ENCODE measurements at places on chromosomes 7 and 10.

- DNase-seq: no peak
These were observed 26.8 kb upstream of the RABGEF1 start for GRCh38 chr7:66713687-66714086.

DNA sequence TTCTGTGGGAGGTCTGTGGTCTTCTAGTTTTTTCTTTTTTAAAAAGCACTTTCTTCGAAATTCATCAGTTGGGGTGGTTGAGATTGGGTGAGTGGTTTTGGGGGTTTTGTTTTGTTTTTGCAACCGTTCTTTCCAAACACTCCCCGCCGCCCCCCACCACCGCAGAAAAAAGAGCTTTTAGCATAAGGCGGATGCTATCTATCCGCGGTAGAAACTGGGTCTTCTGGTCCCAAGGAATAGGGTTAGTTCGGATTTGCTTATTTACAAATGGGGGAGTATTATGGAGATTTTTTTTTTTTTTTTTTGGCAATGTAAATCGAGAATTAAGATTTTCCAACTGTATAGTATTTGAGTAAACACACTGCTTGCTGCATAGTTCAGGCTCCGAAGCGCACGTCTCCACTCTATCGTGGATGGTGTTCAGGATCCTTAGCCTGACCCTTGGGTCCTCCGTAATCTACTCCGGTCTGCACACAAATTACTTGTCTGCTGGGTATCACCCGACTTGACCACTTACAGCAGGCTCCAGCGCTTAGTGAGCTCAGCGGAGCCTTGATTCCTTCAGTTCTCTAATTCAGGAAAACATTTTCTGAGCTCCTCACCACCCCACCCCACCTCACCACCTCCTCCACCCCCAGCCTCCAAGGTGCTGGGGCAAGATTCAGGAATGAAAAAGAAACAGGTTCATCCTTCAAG, 757 bp upstream of the NRCAM start:
- no peak for DNase-seq

- no peak for DNase-seq
These were observed 73.2 kb downstream of the AMZ1 start for GRCh38 chr7:2761131-2761624.

GRCh38 chr10:132981173-132981555, 38.8 kb upstream of the CFAP46 start:
- no peak for DNase-seq

- DNase-seq: no peak
These were observed 320.9 kb downstream of the PAXIP1 start for GRCh38 chr7:154682003-154682402.

- no peak for DNase-seq
These were observed 44.8 kb upstream of the HHEX start for GRCh38 chr10:92644921-92645320.

DNA sequence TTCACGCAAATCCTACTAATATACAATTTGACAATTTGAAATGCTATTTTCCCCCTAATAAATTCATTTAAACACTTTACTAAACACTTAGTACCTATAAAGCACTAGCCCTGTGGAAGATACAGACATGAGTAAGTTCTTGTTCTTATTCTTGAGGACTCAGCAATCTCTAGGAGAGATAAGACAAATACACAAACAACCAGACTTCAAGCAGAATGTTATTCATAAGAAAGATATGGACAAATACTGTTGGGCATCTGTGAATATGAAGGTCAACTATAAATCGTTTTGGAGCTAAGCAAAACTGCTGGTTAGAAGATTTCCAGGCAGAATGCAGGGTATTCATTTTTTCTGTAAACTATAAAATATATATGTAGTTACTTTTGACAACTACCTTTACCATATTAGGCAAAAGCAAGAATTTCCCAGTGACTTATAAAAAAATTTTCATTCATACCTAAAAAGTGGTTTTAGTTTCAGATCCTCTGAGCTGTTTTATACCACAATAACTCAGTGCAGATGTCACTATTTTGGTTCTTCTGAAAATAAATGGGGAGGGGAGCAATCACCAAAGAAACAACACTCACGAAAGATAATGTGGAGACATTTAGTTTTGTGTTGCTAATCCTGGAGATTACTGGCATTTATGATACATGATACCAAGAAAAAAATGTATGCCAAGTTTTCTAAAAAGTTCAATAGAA, 3.8 kb downstream of the VPS41 start:
- DNase-seq: peak; percentile 55

DNA sequence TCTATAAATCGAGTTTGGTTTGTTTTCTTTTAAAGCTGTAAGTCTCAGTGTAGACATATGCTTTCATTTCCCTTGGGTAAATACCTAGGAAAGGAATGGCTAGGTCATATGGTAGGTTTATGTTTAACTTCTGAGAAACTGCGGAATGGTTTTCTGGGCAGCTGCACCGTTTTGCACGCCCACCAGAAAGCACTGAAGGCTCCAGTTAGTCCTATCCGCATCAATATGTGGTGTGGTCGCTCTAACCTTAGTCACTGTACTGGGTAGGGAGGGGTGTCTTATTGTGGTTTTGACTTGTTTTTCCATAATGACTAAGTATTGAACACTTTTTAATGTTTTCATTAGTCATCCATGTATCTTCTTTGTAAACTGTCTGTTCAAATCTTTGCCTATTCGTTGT, 279.5 kb upstream of the AKR1E2 start:
- DNase-seq: peak; percentile 47

DNA sequence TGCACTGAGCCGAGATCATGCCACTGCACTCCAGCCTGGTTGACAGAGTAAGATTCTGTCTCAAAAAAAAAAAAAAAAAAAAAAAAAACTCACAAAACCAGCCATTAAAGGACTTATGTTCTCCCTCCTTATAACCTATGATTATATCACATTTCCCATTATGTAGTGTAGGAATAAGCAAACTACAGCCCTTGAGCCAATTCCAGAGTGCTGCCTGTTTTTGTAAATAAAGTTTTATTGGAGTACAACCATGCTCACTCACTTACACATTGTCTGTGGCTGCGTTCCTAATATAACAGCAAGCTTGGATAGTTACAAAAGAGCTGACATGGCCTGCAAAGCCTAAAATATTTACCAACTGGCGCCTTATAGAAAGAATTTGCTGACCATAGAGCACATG, 72.7 kb upstream of the ARID5B start:
- DNase-seq: no peak

GRCh38 chr10:73859428-73859783, 14.9 kb downstream of the CAMK2G start:
- no peak for DNase-seq

DNA sequence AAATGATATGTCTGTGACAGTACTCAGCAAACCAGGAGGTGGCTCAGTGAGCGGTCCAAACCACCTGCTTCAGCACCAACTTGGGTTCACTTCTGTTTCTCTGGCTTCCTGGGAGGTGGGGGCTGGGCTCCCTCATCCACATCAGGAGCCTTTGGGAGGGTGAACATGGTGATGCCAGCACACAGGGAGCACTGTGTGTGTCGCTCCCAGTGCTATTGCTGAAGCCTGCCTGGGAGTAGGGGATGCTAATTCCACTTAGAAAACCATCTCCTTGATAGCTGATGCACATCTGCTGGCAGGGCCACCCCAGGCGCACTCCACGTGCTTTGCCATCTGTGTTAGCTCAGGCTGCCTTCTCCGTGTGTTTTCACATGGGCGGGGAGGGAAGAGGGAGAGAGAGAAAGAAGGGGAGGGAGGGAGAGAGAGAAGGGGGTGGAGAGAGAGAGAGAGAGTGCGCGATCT, 58.0 kb downstream of the RAMP3 start:
- peak; percentile 23 for DNase-seq

- no peak for DNase-seq
These were observed 29.3 kb upstream of the PRLHR start for GRCh38 chr10:118624747-118625146.

- no peak for DNase-seq
These were observed 21.9 kb downstream of the PRLHR start for GRCh38 chr10:118573512-118573911.

- no peak for DNase-seq
These were observed 16.5 kb downstream of the PWWP2B start for GRCh38 chr10:132413226-132414205.

GRCh38 chr10:129962872-129963640, 1.0 kb downstream of the EBF3 start:
- DNase-seq: no peak

GRCh38 chr7:79723833-79724618, 270.6 kb upstream of the MAGI2 start:
- no peak for DNase-seq

DNA sequence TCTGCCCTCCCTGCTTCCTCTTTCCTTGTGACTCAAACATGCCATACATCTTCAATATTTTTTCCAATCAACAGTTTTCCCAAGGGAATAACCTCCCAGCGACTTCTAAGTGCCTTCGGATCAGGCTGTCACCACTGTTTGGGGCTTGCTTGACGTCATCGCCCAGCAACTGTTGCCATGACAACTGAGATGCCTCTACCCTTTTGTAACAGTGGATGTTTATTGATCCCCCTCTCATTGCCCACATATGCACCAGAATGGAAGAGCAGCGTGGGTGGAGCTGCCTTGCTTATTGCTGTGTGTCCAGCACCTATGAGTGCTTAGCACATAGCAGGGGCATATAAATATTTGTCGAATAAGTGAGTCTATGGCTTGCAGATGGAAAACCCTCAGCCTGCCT, 14.4 kb downstream of the FFAR4 start:
- DNase-seq: no peak

- no peak for DNase-seq
These were observed 39.0 kb upstream of the ZNF438 start for GRCh38 chr10:31070691-31071090.

- no peak for DNase-seq
These were observed 2.0 kb upstream of the GATA3 start for GRCh38 chr10:8052341-8052955.

DNA sequence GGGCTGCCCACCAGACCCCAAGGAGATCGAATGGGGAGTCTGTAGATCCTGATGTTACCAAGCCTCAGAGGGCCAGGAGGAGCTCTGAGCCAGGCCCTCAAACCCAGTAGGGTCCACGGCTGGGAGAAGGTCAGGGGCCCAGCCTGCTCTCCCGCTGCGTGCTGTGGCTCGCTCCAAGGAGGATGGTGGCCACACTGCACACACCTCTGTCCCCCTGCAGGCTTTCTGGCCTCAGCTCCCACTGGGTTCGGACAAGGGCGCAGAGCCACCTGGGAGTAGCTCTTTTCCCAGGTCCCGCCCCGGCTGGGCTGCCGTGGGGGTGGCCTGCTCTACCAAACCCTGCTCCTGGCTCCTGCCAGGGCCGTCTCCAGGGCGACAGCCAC, 175.8 kb downstream of the ZNF248 start:
- DNase-seq: no peak

DNA sequence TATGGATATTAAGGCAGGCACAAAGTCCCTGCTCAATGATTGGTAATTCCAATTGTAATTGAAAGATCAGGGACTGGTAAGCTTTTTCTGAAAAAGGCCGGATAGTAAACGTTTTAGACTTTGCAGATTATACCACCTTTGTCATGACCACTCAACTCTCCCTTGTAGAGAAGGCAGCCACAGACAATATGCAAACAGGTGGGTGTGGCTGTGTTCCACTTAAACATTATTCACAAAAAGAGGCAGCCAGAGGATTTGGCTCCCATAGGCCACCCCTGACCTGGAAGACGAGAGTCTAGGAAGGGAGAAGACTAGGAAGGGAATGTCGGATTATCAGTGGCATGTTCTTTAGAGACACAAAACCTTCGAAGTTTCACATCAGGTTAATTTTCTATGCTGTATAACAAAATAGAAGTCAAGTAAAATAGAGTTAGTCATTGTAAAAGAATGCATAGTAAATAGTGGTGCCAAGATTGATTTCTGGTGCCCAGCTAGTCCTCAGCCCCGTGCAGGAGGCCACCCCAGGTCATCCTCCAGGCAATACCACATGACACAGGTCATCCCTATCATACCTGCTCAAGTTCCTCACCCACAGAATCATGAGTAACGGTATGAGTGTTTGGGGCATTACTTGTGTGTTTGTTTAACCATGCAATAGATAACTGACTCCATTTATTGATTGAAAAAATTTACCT, 193.8 kb downstream of the PLPP4 start:
- DNase-seq: no peak

- DNase-seq: no peak
These were observed 116.0 kb downstream of the NEURL1 start for GRCh38 chr10:103609231-103610082.

DNA sequence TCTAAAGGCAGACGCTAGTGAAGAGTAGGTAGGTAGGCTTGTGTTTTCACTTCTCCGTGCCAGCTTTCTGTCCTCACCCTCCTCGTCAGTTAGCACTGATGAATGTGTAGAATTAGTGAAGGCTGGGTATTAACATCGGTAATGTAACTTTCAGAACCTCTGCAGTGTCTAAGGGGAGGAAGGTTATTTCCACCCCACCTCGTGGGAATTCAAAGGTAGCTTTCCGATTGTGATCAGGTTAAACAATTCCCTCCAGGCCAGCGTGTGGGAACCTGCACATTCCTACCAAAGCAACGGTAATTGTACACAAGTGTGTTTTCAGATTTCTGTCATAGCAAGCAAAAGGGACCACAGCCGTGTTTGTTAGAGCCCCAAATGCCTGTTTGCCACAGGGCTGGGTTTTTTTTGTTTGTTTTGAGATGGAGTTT, 405.0 kb upstream of the GALNT17 start:
- DNase-seq: no peak

GRCh38 chr7:13945670-13946069, 43.8 kb downstream of the ETV1 start:
- DNase-seq: no peak

DNA sequence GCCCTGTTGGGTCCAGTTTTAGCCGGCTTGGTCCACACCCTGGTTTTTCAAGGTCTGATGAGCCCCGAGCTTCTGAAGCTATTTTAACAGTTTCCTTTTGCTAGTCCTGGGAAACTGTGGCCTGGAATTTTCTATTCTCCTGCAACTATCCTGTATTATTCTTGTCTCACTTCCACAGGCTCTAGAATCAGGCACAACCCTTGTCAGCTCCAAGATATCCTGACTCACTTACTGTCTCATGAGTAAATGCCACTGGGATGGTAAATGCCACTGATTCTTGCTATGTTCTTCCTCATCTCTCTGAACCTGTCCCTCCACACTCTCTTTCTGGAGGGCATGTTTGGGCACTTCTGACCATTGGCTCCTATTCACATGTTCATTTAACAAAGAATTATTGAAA, 611.5 kb upstream of the IGFBP3 start:
- DNase-seq: no peak

DNA sequence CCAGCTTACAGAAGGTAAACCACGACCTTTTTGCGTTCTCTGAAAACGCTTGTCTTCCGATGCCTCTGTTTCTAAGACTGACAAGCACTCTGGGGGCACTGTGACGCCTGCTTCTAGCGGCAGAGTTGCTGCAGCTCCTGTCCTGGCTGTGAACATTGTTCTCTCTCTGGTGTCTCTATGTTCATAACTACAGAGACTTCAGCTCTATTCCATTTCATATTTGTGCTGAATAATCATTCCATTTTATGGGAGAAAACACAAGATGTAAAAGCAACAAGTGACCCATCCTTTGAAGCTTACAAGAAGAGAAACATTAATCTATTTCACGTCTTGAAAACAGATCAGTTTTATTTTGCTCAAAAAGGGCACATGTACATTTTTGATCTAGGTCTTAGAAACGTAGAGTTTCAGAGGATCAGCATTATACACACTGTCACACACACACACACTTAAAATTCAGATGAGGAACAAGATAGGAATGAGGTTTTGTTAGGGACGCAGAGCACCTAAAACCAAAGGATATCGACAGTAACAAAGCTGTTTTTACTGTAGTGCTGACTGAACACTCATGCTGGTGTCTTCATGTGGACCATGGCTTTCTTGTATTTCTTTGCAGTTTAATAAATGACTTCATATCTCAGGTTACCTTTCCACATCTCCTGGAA, 3.0 kb downstream of the IKZF1 start:
- DNase-seq: peak; percentile 54

GRCh38 chr10:47182934-47183703, 116.9 kb upstream of the GDF10 start:
- no peak for DNase-seq
